ENCODE measurements at places on chromosomes 5 and 9.

- no peak for DNase-seq
These were observed 36.2 kb upstream of the CXXC5 start for GRCh38 chr5:139611703-139612584.

DNA sequence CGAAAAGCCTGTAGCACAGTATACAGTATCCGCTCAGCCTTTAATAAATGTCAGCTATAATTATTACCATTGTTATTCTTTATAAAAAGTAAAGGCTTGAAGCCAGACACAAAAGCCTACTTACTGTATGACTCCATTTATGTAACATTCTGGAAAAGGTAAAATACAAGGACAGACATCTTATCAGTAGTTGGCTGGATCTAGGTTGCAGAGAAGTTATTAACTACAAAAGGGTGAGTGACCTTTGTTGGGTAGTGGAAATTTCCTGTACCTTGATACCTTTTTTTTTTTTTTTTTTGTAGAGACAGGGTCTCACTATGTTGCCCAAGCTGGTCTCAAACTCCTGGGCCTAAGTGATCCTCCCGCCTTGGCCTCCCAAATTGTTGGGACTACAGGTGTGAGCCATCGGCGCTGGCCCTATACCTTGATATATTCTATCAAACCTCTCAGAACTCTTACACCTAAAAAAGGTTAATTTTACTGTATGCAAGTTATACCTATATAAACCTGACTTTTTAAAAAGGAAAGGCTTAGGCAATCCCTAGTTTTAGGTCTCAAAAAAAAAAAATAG is 6.0 kb downstream of the HDAC3 start:
- no peak for DNase-seq

DNA sequence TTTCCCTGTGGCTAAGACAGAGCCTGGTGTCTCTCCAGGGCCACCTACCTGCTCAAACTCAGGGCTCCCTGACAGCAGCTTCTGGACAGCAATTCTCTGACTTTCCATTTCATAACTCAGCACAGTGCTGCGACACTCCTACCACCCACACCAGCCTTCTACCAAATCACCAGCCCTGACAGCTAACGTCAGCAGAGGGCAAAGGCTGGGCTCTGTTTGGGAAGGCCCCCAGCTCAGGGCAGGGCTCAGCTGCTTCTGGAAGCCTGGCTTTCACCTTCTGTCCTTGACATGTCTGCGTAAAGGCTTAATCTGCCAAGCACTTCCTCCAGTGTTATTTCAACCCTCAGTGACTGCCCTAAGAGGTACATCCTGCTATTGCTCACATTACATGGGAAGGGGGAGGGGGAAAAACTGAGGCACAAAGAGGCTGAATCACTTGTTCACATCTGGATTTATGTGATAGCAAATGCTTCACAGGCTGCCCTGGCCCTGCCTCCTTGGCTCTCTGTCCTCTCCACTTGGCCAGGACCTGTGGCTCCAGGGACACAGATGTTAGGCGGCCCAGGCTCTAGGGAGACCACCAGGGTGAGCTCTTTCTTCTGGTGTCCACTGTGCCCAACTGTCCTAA is 102.5 kb upstream of the PANK3 start:
- DNase-seq: no peak

DNA sequence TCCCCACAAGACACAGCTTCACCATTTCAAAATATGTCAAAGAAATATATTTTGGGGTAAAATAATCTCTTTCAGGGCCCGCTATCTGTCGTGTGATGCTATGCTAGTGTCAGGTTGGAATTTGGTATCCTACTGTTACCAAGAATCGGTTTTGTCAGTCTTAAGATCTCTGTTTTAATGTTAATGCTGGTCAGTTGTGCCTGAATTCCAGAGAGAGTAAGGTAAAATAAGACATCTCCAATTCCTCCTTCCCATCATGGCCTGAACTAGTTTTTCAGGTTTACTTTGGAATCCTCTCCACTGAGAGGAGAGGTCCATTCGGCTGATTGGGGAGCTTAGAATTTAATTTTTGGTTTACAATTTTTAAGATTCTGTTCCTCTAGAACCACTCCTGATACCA is 10.4 kb upstream of the BTF3 start:
- DNase-seq: no peak

DNA sequence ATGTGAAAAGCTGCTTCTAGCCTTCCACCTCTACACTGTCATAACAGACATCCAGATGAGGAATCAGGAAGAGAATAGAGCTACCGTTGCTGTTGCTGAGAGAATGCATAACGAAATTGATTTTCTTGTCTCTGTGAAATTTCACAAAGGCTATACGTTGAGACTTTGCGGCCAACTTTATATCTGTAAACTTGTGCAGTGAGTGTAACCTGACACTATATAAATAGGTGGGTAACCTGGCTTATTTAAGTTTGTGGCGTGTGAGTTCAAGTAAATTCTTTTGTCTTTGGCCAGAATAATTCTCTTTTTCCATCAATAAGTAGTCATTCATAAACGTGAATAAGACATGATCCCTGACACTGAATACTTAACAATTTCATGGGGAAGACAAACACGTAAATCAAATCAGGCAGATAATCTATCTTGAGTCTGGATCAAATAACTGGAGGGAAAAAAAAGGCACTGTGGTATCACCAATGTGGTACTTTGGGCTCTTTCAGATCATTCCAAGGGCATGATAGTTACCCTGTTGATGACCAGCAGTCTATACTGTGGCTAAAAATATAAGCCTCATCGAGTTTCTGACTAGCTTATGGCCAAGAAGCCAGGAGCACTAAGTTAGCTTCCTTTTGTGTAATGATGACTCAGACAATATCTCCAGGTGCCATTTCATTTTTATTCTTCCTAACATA is 98.2 kb upstream of the RASA1 start:
- DNase-seq: no peak

- DNase-seq: no peak
These were observed 433.7 kb downstream of the ENC1 start for GRCh38 chr5:74206579-74207550.

DNA sequence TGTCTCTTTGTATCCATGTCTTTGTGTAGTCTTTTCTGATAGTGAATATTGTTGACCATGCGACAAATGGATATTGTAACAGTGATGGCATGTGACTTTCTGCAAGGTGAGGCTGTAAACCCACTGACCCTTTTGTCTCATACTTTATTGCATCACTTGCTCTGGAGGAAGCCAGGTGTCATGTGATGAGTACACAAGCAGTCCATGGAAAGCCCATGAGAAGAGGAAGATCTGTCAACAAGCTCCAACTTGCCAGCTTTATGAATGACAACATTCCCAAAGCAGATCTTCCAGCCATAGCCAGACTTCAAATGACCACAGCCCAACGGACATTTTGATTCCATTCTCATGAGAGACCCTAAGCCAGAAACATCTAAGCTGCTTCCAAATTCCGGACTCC is 450.1 kb upstream of the ACTBL2 start:
- no peak for DNase-seq

DNA sequence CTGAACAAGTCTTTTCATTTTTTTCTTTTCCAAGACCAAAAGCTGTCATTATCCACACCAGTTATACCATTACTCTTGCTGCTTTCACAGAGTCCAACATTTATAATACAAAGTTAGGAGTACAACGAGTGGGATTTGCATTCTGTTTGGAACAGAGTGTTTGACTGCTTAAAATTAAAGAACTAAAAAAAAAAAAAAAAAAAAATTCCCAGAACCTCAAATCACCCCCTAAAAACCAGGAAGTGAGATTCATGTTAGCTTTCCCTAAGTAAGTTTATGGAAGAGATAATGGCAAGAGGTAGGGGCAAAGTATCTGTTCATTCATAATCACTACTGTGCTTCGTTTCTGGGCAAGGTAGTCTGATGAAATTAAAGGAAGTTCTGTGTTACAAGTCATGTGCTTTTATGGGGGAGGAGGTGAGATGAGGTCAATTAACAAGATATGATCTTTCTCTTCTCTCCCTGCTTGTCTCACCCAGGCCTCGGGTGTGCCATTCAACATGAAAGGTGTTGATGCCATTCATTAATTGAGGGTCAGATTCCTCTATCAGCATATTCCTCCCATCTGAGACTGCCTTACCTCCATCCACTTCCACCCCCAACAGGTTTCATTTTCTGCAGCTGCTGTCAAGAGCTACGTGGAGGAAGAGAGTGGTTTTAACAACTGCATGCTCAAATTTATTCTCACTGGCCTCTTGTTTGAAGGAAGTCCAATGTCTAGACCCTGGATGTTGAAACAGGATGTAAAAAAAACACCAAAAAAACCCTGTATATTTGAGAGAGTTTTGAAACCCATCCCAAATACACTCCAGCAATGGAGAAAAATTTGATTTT is 58.1 kb downstream of the MARCHF3 start:
- DNase-seq: no peak

DNA sequence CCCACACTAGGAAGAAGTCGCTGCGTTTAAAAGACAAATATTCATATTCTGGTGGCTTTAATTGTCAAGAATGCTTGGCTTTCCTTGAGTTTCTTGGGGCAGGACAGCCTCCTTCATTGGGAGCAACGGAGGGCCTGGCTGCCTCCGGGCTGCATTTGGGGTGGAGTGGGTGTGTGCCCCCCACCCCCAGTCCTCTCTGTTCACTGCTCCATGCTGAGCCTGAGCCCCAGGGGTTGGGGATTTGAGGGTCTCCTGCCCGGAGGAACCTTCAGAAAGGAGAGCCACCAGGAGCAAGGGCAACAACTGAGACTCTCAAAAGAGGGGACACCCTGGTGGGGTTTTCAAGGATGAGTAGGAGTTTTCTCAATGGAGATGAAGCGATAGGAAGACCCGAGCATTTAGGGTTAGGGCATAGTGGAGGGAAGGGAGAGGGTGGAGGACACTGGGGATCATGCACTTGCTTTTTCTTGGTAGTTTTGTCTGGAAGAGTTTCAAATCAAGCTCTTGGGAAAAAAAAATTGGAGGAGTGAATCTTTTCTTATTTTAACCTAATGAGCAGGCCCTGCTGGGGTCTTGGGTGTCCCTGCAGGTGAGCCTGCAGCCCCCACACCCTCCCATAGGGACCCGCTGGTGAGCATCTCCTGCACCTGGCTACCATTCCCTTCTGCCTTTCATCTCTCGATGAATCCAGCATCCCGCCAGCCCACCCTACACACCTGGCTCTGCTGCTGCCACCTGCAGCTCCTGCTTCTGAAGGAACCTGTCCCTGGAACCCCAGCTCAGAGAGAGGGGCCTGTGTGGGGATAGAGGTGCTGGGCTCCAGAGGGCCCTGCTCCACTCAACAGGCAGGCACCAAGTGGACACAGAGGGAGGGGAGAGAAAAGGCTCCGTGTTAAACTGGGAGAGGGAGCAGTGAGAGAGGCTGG is 4.1 kb downstream of the SLC6A19 start:
- DNase-seq: no peak

DNA sequence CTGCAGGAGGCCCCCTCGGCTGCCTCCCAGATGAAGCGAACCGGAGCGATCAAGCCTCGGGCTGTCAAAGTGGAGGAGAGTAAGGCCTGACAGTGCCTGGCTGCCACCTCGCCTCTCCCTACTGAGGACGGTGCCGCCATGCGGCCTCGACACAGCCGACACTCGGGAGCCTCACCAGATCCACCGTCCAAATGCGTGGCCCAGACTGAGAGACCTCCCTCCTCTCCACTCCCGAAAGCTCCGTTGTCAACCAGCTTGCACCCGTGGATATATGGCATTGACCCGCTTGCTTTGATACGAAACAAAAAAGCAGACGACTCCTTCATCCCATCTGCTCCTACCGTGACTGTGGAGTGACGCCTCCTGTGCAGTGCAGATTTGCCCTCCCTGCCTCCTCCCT is 6.9 kb upstream of the POMT1 start:
- no peak for DNase-seq

- DNase-seq: no peak
These were observed 45.6 kb downstream of the NCS1 start for GRCh38 chr9:130217838-130218237.

DNA sequence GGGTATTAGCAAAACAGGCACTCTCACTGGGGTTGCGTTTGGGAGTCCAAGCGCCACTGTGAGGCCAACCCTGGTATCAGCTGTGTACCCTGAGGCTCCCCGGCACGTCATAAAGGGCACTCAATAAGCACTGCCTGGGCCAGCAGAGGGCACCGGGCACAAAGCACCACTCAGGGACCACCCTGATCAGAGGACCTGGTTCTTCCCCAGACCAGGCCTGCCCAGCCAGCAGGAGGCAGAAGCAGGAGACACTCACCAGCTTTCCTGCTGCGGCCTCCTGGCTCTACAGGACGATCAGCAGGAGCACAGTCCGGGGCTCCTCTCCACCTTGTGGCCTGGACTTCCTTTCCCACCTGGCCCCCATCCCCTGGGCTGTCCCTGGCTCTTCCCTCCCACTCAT is 12.6 kb downstream of the MGAT1 start:
- no peak for DNase-seq

DNA sequence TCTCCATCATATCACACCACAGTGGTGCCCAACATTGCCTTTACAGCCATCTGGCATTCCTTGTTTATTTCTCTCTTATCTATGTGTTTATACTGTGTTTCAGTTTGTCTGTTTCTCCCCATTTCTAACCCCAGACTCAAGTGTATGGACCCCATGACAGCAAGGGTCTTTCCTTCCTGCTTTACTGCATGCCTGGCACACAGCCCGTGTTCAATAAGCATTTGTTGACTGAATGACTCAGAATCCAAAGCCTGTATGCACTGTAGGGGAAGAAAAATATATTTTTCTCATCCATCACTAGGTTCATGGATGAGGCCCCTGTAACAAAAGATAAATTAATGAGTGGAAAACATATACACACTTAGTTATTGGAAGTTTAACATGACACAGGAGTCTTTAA is 190.8 kb upstream of the SEMA6A start:
- DNase-seq: no peak

GRCh38 chr5:135511761-135512575 is 23.8 kb downstream of the NEUROG1 start:
- DNase-seq: no peak

- DNase-seq: peak; percentile 20
These were observed 3.7 kb downstream of the NSMF start for GRCh38 chr9:137455359-137455991.

GRCh38 chr9:95580812-95581761 is 64.3 kb upstream of the PTCH1 start:
- DNase-seq: no peak

GRCh38 chr9:121640076-121640475 is 11.4 kb upstream of the DAB2IP start:
- DNase-seq: no peak

DNA sequence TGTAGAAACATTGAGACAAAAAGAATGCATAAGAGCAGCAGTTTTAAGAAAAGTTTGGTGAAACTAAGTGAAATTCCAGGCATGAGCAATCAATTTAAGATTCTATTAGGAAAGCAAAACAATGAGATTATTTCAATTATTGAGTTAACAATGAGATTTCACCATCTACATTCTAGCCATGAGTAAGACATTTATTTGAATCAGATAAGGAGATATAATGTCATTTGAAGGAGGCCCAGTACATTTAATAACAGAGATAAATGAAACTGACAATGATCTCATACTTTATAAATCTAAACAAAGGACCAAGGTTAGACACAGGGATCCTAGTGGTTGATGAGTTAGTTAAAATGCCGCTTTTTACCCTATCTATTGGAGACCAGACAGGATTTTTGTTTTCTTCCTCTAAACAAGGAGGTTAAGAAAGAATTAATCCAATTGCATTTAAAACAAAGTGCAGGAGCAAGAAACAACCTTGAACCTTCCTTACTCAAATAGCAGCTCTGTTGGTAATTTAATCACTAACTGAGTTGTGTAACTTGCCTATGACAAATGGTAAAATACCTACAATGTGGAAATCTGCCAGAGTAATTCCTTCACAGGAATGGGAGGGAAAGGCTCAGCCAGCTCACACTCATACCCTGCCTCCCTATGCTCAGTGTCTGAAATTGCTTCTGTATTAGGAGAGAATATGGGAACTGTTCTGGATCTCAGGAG is 103.5 kb upstream of the NR3C1 start:
- no peak for DNase-seq
